GM03348 (cell line): ENCODE measurements at places on chromosomes 6 and 20.
A peak's percentile ranks its signal among the peaks of the same experiment; 100 is the strongest.

DNA sequence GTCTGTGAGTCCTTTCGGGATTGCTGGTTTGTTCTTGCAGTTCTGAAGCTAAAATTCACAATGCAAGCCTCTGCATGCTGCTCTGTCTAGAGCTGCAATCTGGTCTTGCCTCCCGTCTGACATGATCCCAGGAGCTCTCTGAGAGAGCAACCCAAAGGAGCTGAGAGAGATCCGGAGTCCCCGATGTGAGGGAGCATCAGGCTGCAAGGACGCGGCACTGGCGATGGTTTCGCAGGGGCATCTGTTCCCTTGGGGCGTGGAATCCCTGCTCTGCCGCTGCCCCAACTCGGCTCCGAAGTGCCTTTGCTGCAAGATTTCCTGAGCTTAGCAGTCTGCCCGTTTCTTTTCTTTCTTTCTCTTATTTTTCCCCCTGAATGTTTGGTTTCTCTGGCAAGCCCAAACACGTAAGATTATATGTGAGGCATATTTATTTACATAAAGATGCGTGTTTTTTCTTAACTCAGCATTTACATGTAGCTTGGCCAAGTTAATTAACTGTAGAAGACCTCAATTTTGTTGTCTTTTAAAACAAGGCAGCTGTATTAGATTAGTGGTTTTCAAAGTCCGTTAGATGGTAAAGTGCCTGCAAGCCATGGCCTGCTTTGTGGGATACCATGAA is 873.0 kb downstream of the KIF16B start:
- DNase-seq, result peak; percentile 8

DNA sequence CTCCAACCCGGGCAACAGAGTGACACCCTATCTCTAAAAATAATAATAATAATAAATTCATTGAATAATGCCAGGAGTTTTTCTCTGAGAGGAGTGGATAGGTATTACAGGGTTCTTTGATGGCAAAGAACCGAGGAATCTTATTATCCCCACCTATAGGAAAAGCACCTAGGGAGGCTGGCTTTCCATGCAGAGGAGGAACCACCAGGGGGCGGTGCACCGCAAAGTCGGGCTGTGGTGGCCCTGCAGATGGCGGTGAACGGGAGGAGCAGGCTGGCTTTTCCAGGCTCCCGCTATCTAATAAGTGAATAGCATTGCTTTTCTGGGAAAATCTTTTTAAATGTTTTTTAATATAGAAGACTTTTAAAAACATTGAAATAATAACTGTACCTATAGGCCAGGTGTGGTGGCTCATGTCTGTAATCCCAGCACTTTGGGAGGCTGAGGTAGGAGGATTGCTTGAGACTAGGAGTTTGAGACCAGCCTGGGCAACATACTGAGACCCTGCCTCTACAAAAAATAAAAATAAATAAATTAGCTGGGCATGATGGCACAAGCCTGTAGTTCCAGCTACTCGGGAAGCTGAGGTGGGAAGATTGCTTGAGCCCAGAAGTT is 864.2 kb downstream of the KIF16B start:
- DNase-seq, result no peak

DNA sequence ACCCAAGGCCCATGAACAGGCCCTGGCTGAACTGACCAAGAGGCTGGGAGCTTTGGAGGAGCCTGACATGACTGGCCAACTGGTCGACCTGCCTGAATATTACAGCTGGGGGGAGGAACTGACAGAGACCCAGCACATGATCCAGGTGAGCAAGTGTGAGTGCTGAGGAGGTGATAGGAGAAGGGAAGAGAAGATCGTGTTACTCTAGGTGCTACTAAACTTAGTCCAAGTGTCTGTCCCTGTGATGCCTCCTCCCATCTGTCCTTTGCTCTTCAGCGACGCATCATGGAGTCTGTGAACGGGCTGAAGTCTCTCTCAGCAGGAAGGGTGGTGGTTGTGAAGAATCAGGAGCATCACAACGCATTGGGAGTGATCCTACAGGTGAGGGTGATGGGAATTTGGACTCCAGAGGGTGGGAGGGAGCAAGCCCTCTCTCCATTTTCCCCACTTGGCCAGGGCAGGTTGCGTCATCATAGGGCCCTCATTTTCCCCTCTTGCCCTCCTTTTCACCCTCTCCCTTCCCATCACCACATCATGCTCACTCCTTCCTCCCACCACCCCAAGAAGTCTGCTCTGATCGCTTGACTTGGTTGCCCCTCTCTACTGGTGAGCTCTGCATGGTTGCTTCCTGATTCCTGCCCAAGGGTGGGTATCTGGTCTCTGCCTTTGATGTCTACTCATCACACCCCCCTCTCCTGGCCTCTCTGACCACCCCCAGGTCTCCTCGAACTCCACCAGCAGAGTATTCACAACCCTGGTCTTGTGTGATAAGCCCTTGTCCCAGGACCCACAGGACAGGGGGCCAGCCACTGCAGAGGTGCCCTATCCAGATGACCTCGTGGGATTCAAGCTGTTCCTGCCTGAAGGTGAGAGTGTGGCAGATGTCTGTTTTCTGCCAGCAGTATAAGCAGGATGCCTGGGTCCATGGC is 4.7 kb downstream of the DXO start:
- no peak for DNase-seq

DNA sequence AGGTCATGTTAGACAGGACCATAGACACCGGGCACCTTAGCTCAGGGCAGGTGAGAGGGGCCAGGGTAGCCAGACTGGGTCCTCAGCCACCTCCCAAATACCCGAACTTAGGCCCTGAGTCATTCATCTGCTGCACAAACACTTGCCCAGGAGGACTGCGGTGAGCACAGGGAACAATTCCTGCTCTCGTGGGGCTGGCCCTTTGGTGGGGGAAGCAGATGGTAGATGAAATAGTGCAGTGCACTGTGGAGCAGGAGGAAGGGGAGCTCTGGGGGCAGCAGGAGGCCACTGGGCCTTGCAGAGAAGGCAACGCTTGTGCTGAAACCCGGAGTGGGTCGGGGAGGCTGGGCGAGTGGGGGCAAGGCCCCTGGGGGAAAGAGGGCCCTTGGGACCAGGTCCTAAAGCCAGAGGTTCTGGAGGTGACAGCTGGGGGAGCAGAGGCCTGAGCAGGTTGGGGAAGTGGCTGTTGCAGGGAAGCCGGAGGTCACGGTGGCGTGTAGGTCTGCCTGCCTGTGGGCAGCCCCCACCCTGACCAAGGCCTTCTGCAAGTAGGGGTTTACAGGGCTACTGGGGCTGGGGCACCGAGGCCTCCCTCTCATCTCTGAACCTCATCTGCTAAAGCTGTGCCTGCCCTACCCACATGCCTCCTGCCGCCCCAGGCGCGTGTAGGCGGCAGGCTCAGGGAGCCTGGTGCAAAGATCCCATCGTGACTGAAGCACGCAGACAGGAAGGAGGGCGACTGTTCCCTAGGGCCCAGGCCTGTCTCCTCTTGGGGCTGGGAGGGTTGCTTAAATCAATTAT is 4.7 kb upstream of the NPBWR2 start:
- DNase-seq, result no peak

GRCh38 chr6:1526398-1527072 is 83.2 kb upstream of the FOXC1 start:
- DNase-seq, result peak; percentile 15

DNA sequence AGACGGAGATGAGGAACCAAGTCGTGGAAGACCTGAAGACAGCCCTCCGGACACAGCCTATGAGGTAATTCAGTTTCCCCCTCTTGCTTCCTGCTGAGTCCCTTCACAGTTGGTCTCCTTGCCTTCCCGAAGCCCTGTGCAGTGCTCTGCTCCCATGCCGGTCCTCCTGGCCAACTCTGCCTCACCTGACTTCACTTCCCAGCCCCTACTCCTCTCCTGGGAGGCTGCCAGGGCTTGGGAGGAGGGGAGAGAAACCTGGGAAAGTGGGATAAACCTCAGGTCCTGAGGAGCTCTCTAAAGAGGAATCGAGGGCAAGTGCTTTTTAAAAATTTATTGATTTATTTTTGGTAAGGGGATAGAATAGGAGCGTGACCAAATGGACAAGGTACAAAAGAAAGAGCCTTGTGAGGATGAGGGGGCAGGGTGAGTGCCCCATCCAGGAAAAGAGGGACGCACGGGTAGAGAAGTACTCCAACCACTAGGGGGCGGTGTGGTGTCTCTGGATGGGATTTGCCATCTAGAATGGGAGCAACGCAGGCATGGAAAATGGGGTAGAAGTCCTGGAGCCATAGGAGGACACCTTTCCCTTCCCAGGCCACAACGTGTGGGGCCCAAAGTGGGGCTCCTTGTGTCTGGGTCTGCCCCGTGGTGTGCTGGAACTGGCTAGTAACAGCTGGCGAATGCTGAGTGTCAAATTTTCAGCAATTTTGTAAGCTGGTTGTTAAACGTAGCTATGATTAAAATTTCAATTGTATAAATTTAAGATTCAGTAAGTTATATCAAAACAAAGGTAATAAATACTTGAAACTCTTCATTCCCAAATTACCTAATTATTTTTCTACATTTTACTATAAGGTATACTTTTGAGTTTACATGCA is 69.0 kb downstream of the MOCS1 start:
- DNase-seq, result peak; percentile 80

DNA sequence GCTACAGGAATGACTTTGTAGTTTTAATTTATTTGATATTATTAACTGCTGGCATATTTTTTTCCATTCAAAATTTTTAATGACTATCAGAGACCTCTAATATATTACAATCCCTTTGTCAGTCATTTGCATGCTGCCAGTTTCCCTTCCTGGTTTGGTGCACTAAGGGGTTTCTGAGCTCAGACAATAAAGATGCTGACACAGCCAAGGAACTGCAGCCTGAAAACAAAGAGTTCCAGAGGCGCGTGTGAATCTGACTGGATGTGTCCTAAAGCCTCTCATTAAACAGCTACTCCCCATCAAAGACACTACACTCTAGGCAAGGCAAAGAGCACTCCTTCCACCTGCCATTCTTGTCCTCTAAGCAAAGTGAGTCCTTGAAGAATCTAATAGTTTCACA is 116.8 kb upstream of the DST start:
- DNase-seq, result no peak

DNA sequence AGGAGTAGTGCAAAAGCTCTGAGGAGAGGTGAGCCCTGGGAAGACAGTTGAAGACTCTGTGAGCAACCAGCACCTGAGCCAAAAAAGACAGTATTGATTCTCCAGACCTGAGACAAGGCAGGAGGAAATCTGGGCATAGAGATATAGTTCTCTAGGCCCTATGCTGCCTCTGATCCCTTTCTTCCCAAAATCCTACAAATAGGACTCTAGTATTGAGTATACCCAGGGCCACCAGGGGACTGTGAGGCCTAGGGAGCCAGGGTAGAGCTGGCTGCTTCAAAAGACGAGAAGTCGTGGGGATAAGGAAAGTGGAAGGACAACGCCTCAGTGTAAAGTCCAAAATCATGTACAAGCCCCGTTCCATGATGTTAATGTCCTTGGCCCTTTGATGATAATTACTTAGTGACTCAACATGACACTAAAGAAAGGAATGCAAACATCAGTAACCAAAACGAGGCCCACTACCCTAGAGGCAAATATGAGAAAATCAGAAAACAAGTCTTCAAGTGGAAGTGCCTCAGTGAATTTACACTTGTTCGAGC is 197.3 kb upstream of the PROKR2 start:
- no peak for DNase-seq

GRCh38 chr6:160899671-160900430 is 91.7 kb upstream of the MAP3K4 start:
- DNase-seq, result no peak

GRCh38 chr20:61719691-61720347 is 345.9 kb downstream of the TAF4 start:
- DNase-seq, result no peak

GRCh38 chr20:50995506-50995905 is 27.4 kb downstream of the KCNG1 start:
- DNase-seq, result peak; percentile 40

DNA sequence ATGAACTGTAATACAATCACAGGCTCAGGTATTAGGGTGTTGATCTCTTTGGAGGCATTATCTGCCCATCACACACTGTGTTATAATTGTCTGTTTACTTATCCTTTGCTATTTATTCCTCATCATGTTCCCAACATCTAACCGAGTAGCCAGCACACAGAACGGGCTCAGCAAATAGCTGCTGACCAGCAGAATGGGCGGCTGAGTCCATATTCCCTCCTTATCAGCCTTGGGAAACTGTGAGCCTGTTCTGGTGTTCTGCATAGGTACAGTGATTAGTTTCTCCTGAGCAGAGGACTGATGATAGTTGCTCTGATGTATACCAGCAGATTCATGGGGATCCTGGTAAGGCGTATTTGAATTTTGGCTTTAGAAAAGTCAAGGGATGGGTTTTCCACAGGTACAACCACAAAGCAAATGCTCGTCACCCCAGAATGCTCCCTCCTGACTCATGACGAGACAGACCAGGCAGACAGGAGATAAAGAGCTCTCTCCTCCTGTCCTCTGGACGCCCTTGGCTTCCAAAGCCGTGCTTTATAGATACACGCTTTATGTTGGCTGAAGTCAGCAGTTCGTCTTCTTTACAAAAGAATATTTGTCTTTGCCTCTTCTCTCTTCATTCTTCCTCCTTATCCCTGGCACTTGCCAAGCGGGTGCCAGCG is 166.7 kb downstream of the TTLL2 start:
- no peak for DNase-seq

DNA sequence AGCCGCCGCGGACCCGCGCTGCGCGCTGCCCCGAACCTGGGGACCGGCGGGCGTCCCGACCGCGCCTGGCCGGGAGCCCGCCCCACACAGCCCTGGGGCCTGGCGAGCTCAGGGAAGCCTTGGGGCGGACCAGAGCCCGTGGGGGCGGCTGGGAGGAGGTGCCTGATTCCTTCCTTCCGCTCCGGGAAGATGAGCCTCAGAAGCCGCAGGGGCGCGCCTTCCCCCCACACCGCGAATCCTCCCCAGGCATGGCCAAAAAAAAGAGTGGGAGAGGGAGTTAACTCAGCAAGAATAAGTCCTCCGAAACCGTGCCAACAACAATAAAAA is at the start of gene CBLN4:
CBLN4 (minus strand) TSS at position 131 of the 327 bp plus-strand sequence. CDS start 1,348 bp downstream, outside the sequence.
- DNase-seq, result no peak

- peak; percentile 0 for DNase-seq
These were observed at the start of gene SIRPB1 for GRCh38 chr20:1619861-1620444. Gene SIRPB1 (minus strand): TSS chr20:1620009. CDS start chr20:1619944, 65 bp downstream.

DNA sequence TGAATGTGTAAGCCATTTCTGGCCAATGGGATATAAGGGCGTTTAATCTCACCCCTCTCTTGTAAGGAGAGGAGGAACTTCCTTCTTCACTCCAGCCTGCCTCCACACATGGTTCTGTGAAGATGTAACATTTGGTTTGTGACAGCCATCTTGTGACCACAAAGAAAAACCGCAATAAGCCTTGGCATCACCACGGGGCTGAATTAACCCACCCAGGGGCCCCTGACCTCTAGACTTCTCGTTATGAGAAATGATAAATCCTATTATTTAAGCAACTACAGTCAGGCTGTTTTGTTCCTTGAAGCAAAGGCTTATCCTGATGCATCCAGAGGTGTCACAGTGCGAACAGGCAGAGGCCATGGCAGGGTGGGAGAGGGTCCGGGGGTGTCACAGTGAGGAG is 139.7 kb downstream of the CDC5L start:
- DNase-seq, result no peak

- no peak for DNase-seq
These were observed 237.9 kb downstream of the BCAS1 start for GRCh38 chr20:53832499-53832898.
